ENCODE measurements at places on chromosomes 5 and 9. TPM values are rescaled to one million over a fixed set of nuclear protein-coding genes. Genes with fewer than 3 reads are reported as not detected.
A peak's percentile ranks its signal among the peaks of the same experiment; 100 is the strongest.

GRCh38 chr5:65961633-65962032 is 35.3 kb downstream of the ERBIN start:
- peak; percentile 19 for DNase-seq

SLC6A18 gene
- not detected for total RNA-seq

CDHR2 gene
- total RNA-seq, result not detected

RLN1 gene
- total RNA-seq, result 0.57 TPM

MARCHF11 gene
- not detected for total RNA-seq

DNA sequence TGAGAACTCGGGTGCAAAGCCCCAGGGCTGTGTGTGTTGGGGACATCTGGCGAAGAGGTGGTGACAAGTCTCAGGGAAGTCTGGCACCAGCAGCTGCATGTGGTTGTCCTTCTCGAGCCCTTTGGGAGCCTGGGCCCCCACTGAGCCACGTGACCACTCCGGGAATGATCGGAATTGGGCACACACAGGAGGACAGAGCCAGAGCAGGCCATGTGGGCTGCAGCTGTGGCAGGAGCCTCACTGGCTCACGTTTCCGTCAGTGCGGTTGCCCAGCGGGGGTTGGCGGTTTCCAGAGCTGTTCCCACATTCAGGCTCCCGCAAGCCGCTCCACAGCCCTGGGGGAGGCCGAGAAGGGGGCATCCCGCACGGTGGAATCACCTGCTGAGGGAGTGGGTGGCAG is 6.8 kb upstream of the CEL start:
- DNase-seq, result peak; percentile 99

INSL6 gene
- total RNA-seq, result not detected

Measured in myocyte (in vitro differentiated cells).